ENCODE measurements at places on chromosomes 3 and 15. TPM values are rescaled to one million over a fixed set of nuclear protein-coding genes. Genes with fewer than 3 reads are reported as not detected.

GRCh38 chr3:101084404-101084803, 91.2 kb upstream of the ABI3BP start:
- no peak for DNase-seq

DNA sequence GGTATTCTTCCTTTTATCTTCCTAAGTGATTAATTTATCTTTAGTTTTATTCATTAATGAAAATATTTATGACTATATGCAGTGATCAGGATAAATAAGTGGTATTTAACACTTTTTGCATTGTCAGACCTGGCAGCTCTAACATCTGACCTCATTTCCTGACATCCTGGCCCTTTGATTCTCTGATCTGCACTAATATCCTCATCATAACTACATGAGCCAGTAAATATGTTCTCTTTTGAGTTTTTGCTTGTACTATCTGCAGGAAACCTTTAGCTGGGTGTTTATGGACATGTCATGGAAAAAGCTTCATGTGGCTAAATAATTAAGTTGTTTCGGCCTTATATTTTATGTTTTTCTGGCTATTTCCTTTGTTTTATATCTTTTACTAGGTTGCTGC, 10.5 kb downstream of the NKTR start:
- DNase-seq, result no peak

Gene CGNL1
- total RNA-seq, result 40.0 TPM

DNA sequence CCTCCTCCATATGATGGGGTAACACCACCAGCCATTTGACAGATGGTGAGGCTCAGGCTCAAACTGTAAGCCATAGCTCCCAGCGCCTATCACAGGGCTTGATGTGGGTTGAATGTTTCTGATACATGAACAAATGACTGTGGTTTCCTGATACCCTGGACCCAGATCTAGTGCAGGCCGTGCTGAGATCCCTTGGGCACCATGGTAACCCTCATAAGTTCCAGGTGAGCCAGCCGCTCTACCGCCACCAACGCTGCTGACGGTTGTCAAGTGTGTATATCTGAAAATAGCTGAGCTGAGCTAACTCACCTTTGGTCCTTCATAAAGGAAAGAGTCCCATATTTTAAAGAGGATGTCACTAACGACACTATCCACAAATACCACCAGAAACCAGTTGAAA, 74.5 kb downstream of the TBC1D2B start:
- DNase-seq, result no peak

DNA sequence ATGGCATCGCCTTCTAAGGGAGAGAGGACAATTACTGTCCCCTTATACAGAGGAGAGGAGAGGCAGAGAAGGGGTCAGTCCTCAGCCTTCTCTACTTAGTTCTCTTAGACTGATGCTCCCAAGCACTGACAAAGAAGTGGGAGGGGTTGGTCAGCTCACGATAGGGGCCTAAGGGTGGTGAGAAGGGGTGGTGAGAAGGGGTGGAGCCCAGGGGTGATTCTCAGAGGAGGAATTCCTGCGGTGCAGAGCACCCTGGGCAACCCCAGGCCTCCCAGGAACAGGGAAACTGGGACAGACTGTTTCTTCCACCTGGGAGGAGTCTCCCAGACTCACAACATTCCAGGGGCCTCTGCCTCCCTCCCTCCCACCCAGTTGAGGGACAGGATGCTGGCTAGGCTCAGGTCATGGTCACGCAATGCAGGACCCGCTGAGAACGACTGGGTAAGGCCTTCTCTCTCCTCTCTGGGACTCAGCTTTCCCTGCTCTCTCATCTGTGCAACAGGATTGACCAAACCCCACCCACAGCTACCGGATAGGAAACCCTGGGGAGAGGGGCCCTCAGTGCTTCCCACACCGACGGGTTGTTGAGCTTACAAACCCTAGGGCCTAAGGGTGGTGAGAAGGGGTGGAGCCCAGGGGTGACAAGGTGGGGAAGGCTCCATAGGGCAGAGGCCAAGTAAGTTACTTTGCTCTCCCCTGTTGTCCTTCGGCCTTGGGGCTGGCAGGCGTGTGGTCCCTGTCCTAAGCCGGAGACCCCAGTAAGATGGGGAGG, 1.5 kb downstream of the TPRA1 start:
- DNase-seq, result no peak

- DNase-seq, result no peak
Measured at GRCh38 chr15:97200161-97200560, 760.3 kb upstream of the ARRDC4 start.

Gene TMEM44
- total RNA-seq, result 15.9 TPM

Gene TNFAIP8L3
- total RNA-seq, result 40.5 TPM

Gene CAPN3
- 5.9 TPM for total RNA-seq

GRCh38 chr15:83322061-83322460, 37.6 kb upstream of the BNC1 start:
- DNase-seq, result no peak

DNA sequence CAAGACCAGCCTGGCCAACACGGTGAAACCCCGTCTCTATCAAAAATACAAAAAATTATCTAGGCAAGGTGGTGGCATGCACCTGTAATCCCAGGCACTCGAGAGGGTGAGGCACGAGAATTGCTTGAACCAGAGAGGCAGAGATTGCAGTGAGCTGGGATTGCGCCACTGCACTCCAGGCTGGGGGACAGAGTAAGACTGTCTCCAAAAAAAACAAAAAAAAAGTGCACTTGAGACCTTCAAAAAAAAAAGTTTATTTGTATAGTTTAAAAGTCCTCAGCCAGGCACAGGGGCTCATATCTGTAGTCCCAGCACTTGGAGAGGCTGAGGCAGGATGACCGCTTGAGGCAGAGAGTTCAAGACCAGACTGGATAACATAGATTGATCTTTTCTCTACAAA, 2.1 kb downstream of the PBRM1 start:
- DNase-seq, result no peak

DNA sequence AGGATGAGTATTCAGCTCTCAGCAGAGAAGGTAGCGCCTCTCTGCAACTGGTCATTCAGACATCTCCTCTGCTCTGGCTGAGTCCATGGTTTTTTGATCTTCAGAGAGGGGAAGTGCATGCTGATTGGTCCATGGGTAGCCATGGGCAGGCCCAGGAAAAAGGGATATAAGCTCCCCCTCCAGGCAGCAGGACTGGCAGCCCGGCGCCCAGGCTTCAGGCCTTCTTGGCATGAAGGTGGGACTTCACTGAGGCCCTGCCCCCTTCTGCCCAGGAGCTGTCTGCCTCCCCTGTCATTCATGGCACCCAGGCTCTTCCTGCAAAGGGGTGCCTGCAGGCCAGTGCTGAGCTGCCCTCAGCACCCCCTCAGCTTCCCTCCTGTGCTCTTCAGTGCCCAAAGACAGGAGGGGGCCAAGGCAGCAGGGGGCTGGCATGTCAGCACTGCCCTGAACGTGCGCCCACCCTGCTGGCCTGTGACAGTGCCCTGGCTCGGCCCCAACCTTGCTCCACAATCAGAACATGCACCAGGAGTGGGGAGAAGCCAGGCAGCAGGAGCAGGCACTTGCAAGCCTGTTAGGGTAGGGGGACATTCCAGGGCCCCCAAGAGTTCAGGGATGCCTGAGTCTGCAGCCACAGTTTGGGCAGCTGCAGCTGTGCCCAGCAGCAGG, 13.8 kb upstream of the NR1I2 start:
- DNase-seq, result no peak

DNA sequence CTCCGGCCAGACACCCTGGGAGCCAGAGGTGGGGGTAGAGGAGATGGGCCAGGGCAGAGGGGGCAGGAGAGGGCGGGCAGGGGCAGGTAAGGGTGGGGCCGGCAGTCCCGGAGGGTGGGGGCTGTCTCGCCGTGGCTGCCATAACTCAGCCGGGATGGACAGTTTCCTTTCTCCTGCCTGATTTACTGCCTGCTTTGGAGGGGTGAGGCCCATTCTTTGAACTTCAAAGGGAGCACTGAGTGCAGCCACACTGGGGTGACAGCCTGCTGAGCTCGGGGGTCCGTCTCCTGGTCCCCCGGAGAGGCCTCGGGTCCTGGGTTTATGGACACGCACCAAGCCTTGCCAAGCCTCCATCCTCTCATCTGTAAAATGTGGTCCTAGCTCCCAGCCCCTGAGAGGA, 135.4 kb downstream of the FBLN2 start:
- DNase-seq, result no peak

GRCh38 chr3:151034303-151034702, 51.2 kb upstream of the MED12L start:
- DNase-seq, result no peak

DNA sequence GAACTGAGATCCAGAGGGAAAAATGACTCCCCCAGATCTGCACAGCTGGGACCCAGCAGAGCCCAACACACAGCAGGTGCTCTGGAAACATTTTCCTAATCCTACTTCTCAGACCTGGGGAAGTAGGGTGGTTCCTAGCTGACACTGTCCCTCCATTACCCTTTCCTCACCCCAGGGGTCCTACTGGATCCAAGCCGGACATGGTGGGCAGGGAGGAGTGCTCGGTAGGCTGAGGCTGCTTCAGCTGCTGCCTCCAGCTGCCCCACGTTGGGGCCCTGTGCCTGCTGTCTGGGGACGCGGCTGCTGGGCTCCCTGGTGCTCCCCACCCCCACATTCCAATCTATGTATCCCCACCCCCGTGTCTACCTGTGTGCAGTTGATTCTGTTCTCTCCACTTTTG, 29.8 kb upstream of the SLC6A6 start:
- no peak for DNase-seq

GRCh38 chr15:52337198-52337853, 41.7 kb upstream of the MYO5C start:
- no peak for DNase-seq

- DNase-seq, result no peak
Measured at GRCh38 chr3:44228900-44229299, 12.8 kb upstream of the TOPAZ1 start.

GRCh38 chr15:23422946-23423708, 23.9 kb downstream of the GOLGA6L2 start:
- DNase-seq, result no peak

DNA sequence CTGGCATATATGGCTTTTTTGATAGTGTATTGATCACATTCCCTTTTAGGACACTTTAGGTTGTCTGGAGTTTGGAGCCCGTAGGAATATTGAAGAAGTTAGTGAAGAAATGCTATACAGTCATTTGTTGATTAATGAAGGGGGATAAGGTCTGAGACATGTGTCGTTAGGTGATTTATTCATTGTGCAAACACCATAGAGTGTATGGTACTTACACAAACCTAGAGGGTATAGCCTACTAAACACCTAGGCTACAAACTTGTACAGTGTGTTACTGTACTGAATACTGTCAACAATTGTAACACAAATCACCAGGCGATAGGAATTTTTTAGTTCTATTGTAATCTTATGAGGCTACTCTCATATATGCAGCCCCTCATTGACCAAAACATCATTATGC, 3.3 kb downstream of the TPM1 start:
- DNase-seq, result no peak

GRCh38 chr3:197151580-197151979, 122.0 kb upstream of the MELTF start:
- no peak for DNase-seq

DNA sequence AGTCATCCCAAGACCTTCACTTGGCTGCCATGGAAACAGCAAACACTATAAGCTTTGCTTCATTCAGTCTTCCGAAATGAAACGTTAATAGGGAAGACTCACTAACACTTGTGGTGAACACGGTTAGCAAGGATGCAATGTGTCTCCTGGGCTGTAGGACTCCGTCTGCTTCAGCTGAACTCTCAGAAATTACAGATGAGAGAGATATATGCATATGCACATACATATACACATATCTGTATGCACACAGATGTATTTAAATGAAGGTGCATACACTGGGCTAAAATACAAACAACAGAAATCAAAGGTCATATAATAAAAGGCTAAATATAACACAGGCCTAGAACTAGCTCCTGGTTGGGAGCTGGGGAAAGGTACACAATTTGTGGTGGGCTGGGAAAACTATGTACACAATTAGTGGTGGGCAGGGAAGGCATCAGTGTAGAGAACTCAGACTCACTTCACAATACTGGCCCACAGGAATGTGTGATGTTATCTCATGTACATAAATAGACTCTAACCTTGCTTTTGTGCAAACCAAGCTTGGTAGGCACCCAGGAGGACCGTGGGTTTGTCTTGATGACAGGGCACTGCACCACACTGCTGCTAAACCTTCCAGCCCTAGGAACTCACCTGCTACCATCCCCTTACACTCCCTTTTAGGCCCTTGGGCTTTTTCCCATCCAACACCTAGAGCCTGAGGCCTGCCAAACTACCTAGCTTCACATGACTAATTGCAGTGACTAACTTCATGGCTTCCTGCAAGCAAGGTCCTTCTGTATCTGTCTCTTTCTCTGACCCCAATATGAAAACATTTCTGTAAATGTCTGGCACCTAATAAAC, 873.1 kb downstream of the NSUN3 start:
- DNase-seq, result no peak

DNA sequence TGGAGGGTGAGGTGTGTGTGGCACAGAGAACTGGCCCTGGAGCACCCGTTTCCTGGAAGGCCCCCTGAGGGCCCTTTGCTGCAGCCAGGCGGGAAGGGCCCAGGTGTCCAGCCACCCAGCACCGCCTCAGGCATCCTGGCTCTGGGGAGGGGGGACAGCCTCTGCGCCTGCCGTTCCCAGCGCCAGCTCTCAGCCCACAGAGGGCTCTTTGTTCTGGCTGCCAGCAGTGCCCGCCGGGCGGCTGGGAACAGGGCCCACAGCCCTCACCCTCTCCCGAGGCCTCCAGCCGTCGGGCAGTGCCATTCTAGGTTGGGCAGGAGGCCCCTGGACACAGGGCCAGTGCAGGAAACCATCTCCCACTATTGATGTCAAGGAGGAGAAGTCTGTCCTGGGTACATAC, 8.3 kb downstream of the SLC38A3 start:
- no peak for DNase-seq

DNA sequence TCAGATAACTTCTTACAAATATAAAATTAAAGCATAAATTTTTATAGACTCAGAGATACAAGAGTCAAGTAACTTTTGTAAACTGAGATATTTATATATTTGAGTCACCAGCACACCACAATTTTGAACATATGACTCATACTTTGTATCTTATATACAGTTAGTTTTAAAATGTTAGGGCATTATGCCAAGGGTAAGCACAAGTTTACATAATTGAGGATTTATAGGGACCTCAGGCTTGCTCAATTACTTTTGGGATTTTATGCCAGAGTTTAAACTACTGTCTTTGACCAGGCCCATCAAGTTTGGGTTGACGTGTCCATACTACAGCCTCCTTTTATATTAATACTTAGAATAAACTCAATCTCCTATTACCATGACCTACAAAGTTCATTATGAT, 7.4 kb upstream of the FGF7 start:
- DNase-seq, result no peak

Gene AGBL1
- total RNA-seq, result not detected

Gene SCN11A
- total RNA-seq, result not detected

Gene CADM2
- total RNA-seq, result not detected

DNA sequence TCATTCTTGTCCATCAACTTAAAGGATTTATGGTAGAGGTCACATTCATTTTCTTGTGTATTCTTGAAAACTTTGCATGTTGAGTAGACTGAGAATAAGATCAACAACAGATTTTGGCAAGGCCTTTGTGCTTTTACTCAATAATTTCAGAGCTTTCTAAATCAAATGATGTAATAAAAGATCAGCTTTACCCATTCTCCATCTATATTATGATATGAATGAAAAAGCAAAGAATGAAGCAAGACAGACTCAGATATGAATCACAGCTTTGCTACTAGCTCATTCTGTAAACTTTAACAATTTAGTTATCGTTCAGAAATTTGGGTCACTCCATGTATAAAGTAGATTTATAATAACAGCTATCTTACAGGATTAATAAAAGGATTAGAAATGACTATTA, 275.8 kb upstream of the ARL6 start:
- no peak for DNase-seq

GRCh38 chr3:190175490-190175889, 54.8 kb upstream of the P3H2 start:
- no peak for DNase-seq

Gene CXCR6
- total RNA-seq, result not detected
